ENCODE measurements at places on chromosomes 6 and 20.

DNA sequence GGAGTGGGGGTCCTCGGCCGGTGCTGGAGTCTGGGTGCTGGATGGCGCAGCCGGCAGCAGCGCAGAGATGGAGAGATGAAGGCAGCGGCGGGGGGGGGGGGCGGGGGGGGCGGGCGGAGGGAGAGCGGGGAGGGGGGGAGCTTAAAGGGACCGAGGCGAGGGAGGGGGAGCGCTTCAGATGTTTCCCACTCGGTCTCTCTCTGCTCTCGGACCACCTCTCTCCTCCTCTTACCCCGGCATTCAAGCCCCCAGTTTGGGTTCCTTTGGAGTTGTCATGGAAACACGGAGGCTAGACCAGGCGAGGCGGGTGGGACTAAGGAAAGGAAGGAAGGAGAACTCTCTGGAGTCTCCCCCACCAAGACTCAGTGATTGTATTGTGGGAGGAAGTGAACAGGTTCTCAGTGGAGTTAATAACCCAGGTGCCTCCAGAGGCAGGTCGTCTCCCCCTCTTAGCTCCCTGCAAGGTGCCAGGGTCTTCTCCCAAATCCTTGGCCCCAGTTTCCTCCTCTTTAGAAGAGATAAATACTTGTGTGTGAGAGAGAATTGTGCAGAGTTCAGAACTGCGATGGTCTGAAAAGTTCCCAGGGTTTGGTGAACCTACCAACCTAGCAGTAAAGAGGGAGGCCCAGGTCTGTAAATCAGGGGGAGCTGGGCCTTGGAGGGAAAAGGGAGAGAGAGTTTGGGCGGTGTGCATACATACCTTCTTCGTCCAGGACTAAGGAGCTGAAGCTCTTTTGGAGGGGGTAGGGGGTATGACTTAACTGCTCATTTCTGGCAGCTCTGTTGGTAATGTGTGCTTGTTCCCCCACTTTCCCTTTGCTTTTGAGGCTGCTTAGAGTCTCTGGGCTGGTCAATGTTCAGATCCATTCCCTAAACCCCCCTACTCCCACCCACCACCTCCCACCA is at the start of gene PRRT1:
Gene PRRT1 (minus strand): TSS at position 77 of the 906 bp plus-strand sequence. CDS start 112 bp downstream, outside the sequence.
- no peak for DNase-seq

- no peak for DNase-seq
Observed at GRCh38 chr6:108417027-108417426, 122.2 kb downstream of the AFG1L start.

DNA sequence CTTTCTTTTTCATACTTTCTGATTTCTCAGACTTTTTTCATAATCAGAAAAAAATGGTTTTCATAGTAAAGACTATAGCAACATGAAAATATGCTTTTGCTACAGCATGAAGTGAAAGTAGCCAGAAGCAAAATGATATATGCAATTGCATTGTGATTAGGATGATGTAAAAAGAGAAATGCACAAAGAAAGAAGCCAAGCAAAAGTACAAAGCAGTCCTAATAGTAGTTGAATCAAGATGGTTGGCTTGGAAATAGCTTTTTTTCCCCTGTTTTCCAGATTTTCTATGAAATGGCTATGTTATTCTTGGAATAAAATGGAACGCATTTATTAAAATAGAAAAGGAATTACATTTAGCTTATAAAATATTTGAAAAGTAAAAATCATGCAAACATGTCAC is 77.3 kb downstream of the SEL1L2 start:
- no peak for DNase-seq

- no peak for DNase-seq
Observed at GRCh38 chr6:7730784-7731227, 4.9 kb downstream of the BMP6 start.

- no peak for DNase-seq
Observed at GRCh38 chr20:50215926-50216325, 25.3 kb downstream of the CEBPB start.

DNA sequence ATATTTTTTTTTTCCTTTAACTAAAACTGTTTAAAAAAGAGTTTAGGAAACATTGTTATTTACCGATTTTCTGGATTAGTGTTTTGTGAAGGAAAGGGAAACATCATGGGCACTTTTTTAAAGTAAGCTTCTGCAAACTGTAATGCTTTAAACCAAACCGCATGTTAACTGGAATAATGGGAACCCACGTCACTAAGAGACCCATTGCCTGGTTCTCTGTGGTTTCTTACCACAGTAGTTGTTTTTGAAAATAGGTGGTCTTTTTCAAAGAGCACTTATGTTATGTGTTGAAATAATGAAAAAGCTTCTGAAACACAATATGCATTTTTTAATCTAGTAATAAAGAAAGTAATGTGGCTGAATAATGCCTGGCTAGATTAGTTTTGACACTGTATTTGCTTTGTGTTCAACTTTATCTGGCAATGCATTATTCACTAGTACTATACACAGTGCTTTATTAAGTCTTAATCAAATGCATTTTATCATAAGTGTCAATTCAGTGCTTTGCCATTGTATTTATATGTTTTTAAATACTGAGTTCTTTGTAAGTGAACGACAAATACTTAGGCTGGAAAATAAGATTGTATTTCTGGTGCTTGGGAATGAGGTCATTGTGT is 754.1 kb upstream of the FLRT3 start:
- DNase-seq = no peak

DNA sequence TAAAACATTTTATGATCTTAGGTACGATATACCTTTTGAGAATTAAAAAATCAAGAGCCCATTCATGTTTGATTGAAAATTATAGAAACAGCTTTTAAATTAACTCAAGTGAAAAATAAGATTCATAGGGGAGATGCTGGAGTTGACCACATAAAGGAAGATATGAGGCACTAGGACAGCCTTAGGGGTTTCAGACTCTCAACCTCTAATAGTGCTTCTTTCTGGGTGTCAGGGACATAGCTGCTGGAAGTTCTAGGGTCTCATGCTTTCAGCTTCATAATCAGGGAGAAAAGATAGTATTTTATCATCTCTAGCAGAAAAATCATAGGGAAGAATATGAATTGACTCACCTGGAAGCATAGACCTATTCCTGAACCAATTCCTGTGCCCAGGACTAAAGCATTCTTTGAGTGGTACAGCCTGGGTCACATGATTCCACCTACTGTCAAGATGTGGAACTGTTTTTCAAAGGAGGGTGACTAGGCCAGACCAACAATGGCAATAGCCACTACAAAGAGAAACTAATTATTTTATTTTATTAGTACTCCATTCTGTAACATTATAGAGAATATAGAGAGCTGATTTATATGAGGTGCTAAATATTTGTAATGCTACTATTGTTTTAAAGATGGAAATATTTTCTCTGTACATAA is 27.8 kb upstream of the CENPW start:
- DNase-seq = no peak

GRCh38 chr20:45462711-45463509 is 6.6 kb upstream of the WFDC2 start:
- DNase-seq = no peak

DNA sequence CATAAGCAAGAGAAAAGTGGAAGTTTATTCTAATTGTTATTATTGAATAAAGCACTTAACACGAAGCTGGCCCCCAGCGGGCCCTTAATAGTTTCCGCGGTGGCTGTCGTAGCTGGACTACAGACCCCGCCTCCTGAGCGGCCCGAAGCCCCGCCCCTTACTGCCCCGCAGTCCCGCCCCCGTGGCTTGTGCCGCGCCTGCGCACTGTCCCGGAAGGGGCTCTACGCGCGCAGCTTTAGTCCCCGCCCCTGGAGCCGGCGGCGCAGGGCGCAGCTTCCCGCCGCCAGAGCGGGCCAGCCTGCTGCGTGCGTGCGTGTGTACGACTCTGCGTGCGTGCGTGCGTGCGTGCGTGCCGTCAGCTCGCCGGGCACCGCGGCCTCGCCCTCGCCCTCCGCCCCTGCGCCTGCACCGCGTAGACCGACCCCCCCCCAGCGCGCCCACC is at the start of gene VAPB:
Gene VAPB (plus strand): TSS at position 348 of the 442 bp plus-strand sequence. CDS start 231 bp downstream, outside the sequence.
- peak; percentile 98 for DNase-seq

DNA sequence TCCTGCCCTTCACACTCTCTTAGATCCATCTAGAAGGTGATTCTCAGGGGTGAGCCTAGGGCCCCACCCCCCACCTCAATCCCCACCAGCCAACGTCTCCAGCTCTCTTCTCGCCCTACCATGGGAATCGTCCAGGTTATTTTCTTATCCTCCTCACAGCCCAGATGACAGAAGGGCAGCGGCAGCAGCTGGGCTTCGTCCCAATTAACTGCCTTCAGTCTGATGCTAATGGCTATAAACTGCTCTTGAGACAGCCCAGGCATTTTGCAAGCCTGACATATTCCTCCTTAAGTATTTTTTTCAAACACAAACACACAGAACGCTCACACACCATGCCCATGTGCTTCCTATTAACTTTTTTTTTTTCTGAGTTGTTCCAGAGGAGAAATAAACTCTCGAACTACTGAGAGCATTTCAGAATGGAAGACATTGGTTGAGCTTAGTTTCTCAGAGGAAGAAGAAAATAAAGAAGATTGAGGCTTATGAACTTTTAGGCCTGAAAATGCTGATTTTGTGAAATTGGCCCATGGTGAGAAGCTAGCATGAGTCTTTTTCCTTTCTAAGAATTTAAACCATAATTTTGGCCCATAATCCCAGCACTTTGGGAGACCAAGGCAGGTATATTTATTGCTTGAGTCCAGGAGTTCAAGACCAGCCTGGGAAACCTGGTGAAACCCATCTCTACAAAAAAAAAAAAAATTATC is 124.6 kb downstream of the EYA2 start:
- DNase-seq = no peak

- no peak for DNase-seq
Observed at GRCh38 chr6:51868591-51869355, 218.6 kb downstream of the PKHD1 start.

DNA sequence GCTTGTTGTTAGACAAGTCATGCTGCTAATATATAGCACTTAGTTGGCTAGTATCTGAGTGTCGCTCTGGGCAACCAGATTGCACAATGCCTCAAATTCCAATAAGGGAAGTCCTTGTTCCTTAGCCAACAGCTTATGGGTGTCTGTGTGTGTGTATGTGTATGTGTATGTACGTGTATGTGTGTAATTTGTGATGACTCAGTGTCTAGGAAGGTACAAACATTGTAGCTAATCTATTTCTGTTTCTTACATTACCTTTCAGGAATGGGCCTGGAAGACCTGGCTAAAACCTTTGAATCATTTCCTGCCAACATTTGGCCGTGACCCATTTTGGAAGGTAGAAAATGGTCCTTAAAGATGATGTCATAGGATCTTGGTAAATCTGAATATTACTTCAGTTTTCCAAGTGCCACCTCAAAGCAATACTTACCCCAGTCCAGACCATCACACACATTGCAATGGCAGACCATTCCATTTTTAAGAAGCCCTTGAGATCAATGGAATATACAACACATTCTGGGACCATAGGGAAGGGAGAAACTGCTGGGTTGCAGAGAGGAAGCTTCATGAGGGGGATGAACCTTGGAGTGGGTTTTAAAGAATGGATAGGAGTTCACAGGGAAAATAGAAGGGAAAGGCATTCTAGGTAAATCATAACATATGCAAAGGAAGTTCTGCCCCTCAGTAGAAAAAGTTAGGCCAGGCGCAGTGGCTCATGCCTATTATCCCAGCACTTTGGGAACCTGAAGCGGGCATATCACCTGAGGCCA is 25.1 kb downstream of the NEDD9 start:
- DNase-seq = no peak

GRCh38 chr6:44697327-44697726 is 309.8 kb downstream of the CDC5L start:
- DNase-seq = no peak

- DNase-seq = no peak
Observed at GRCh38 chr6:35312807-35313206, 15.2 kb downstream of the DEF6 start.

- no peak for DNase-seq
Observed at GRCh38 chr6:11404081-11404480, 133.5 kb upstream of the TMEM170B start.

DNA sequence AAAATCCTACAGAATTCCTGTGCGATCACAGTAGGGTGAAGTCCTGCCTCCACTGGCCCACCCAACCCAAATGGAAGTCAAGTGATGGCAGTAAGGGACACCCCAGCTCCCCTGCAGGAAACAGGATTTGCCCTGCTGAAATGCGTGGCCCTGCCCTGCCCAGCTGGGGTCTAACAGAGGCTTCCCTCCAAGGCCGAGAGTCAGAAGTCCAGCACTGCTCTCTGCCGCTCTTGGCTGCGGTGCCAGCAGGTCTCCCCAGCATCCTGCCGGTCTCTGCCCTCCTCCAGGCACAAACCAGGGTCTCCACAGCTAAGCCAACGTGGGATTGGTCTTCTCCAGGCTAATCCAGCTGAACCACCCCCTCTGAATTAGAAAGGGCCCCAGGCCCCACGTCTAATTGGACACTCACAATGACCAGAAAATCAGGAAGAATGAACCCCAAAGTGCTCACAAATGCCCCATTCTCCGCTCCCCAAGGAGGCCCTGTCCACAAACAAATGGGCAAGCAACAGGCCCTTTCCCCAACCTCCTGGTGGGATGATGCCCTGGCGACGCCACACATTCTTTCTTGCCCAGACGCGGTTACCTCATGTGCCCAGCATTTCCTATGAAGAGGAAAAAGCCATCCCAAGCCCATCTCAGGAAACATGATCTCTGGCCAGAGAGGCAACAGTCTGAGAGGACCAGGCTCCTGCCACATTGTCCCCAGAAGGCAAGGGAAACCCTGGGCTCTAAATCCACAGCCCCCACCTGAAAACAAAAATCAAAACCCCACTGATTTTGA is 117.2 kb downstream of the BANF2 start:
- no peak for DNase-seq

DNA sequence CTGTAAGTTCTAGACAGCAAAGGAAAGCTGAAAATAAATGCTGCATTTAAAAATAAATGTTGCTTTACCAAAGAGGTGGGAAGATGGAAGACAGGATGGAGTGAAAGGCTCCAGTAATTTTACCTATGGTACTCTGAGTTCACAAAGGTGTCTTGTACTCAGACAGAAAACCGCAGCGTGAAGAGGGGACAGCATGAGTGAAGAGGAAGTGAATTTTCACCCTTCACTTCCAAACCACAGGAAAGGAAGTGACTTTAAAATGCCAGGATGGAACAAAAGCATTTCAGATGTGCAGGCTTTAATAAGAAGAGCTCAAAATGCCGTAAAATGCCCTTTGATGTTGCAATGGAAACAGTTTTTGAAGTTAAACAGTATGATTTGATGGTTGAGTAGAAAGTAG is 91.2 kb upstream of the TINAG start:
- DNase-seq = no peak

GRCh38 chr6:156988276-156989158 is 211.3 kb downstream of the ARID1B start:
- DNase-seq = no peak

DNA sequence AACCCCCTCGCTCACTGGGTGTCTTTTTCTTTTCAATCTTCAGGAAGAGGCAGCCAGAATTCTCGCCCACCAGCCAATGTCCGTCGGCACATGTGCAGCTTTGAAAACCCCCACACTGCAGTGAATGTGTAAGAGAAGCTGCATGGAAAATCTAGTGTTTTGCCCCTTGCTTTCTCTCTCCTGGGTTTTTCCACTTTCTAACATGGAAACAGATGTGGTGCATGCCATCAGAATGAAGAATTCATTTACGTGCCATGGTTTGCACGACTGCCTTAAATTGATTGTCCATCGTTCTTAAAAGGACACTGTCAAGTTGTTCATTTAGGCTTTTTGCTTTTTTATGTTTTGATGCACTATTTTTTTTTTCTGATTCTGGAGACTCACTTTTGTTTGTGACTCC is 117.1 kb upstream of the RAB32 start:
- DNase-seq = no peak

- no peak for DNase-seq
Observed at GRCh38 chr6:100514660-100515059, 49.9 kb upstream of the SIM1 start.

GRCh38 chr6:143026696-143027449 is 33.8 kb upstream of the AIG1 start:
- DNase-seq = peak; percentile 69
